Endothelial cell of umbilical vein (primary cell): ENCODE measurements at places on chromosomes 3 and 15.
A peak's percentile ranks its signal among the peaks of the same experiment; 100 is the strongest.

DNA sequence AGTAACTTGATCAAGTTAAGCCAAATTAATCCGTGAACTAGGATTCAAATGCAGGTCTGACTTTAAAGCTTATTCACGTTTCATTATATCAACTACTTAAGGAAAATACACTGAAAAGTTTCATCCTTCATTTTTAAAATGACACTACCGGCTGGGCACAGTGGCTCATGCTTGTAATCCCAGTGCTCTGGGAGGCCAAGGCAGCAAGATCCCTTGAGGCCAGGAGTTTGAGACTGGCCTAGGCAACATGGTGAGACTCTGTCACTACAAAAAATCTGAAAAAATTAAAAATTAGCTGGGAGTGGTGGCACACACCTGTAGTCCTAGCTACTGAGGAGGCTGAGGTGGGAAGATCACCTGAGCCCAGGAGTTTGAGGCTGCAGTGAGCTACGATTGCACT, 3.7 kb downstream of the RUBCN start:
- no peak for DNase-seq

DNA sequence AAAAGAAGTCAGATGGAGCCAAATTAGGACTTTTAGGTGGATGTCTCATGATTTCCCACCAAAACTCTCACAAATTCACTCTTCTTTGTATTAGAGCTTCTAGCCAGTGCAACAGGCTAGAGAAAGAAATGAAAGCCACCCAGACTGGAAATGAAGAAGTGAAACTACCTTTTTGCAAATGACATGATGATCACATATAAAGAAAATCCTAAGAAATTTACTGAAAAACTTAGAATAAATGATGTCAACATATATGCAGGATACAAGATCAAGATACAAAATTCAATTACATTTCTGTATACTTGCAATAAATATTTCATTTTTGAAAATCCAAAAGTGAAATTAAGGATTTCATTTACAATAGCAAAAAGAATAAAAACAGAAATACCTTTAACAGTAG, 110.8 kb downstream of the LRIG1 start:
- no peak for DNase-seq

DNA sequence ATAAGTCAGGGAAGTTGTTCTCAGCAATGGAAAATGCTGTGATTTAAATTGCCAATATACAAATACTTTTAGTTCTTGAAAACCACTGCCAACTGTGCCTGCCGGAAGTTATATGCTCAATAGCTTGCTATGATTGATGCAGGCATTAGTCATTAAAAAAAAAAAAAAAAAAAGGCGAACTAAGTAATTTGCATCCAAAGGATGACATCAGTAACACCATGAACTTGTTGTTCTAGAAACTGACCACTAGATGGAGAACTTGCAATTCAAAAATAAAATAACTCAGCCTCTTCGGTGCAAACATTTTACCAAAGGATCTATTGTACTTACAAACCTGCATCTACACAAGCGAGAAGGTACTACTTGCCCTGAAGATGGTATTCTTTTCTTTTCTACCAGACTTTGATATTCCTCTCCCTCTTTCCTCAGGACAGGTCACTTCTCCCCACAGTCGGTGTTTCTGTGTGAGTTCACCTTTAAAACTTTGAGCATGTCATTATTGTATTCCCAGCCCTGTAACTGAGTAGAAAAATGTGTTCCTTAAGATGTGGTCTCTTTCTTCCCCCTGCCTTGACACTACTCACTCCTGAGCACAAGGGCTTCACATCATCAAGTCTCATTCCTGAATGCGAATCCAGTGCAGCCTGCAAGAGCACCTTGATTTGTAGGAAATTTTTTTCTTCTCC, 115.0 kb upstream of the VEPH1 start:
- peak; percentile 66 for DNase-seq

DNA sequence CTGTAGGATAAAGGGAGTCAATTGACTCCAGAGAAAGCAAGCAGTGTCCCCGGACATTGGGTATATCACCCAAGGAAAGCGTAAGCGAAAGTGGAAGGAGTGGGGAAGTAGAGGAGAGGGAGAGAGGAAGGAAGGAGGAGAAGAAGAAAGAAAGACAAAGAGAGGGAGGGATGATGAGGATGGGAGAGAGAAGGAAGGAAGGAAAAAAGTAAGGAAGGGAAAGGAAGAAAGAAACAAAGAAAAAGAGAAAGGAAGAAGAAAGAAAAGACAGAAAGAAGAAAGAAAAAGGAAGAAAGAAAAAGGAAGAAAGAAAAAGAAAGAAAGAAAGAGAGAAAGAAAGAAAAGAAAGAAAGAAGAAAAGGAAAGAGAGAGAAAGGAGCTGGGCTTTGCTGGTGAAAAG, 839 bp downstream of the DNASE1L3 start:
- no peak for DNase-seq

GRCh38 chr15:26083896-26084295, 220.8 kb upstream of the ATP10A start:
- DNase-seq = no peak

DNA sequence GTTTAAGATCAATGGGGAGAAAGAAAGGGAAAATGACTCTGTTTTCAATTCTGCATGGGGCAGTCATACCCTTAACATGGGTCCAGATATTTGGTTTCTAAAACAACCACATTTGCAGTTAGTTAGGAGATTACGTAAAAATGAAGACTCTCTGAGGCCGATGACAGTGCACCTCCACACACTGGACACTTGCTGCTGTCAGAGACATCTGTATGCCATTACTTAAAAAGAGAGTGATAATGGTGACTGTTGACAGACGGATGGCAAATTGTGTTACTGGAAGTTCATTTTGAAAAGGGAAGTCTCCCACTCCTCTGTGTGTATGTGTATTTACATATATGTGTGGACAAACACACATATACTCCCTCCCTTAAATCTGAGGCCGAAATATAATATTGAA, 304.5 kb upstream of the SEMA6D start:
- no peak for DNase-seq

DNA sequence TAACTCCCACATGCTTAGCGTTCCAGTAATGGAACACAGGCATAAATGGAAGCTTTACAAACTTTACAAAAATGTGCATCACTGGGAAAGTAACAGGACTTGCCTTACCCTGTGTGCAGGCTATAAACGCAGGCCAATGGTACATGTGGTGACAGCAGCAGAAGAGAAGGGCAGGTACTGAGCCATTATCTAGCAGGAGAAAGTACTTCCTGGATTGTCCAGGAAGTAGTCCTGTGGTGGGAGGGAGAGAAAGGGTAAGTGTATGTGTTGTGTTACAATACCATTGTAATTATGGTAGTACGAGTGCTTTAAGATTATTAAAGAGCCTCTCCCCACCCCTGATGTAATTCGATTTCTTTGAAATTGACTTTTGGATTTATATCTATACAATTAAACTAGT, 5.3 kb downstream of the ATP1B3 start:
- DNase-seq = no peak

DNA sequence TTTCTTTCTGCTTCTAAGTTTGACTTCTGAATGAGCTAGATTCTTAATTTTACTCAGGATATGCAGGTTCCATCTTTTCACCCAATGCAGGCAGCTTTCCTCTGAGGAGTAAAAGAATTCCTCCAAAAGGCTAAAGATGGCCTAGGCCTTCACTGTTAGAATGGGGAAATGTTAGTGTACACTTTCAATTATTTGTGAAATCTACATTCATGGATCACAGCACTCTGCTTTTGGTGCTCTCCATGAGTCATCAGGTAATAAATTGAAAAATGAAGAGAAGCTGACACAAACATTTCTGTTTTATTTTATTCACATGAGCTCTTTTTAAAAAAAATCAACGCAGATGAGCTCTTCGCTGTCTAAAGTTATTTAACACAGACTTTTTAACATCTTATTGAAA, 502.5 kb upstream of the GOLIM4 start:
- DNase-seq = no peak

DNA sequence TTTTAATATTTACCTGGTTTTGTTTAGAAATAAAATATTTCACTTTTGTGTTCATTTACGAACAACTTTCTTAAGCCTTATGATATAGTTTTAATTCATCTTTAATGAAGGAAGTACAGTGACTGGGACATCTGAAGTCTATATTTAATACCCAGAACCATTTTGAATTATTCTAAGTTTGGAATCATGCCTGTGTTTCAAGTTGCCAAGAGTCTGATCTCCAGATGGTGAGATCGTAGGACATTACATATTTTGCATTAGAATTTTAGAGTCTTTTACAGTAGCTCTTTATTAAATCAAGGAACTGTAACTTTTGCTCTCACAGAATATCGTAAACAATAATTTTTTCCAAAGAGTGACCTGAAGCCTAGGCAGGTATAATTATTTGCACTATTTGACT, 420.7 kb downstream of the SI start:
- no peak for DNase-seq

DNA sequence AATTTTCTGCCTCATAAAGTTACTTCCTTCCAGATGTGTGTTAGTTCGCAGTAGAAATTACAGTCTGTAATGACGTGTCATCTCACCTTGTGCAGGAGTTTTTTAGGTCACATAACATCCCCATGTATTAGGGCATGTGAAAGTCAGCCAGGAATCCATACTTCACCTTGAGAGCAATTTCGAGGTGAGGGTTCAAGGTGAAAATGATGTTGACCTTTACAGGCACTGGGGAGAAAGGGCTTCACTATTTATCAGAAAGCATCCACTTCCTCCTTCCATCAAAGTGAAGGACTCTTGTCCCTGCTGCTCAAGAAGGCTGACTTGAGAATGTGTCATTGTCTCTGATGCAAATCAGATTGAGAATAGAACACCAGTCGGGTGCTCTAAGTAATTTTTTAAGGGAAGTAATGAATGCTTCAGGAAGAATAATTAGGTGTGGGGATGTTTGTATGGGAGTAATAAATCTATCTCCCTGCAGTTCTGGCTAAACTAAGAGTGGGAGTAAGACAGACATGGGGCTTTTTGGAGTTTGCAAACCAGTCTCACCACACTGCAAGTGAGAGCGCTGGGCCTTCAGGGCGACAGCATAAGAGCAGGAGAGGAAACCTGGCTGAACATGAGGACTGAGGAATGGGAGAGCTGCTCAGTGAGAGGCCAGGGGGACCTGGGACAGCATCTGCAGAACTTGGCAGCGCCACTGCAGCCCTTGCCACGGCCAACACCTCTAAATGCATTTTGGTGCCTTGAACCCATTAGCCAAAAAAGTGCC, 85.9 kb upstream of the IL12A start:
- no peak for DNase-seq

DNA sequence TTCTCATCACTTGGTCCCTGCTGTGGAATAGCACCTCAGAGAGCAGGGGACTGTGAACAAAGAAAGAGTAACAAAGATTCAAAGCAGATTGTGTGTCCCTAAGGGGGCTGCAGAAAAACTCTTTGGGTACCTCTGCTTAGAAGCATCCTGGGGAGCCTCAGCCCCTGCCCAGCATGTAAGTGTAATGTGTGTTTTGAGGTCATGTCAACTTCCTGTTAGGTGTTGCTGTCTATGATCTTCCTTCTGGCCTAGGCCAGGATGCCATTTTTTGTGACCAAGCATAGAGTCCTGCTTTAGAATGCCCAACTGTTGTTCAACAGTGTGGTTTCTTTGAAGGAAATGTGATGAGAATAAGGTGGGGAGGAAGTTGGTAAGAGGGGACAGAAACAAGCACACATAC, 77.1 kb upstream of the BCL6 start:
- DNase-seq = no peak

DNA sequence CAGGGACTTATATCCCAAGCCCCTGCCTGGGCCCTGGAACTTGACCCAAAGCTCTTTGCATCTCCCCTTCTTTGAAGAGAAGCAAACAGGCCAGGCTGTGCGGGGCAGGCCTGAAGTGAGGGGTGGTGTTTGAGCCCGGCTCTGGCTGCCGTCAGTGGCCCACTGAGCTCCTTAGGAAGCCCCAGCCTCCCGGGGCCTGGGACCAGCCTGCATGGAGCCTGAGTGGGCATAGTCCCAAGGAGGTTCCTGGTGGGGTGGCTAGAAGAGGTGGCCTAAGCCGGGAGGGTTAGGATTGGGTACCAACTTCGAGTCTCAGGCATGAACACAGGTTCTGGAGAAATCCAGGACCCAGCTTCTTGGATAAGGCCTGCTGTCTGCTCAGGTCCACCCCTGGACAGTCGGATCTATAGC, 6.4 kb downstream of the TMIE start:
- no peak for DNase-seq

DNA sequence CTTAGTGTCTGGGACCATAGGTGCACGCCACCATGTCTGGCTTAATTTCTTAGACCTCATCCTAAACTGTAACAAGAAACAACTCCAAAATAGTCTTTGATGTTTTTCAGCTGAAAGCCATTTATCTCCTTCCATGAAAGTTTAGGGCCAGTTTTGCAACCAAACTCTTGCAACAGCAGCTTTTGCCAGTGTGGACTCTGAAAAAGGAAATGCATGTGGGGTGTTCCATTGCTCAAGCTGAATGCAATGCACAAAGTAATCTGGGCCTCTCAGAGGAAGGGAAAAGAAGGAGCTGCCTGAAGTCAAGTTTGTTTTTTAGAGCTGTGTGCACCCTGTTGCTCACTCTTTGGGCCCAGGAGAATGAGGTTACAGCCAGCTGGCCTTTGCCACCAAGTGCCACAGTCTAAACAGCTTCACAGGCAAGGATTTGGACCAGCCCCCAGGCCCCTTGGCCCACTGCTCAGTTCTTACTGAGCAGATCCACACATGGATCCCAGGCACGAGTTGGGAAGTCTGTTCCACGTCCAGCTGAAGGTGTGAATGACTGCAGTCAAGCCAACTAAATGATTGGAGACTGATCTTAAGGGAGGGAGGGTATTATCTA, 212.3 kb upstream of the LRRFIP2 start:
- DNase-seq = no peak

DNA sequence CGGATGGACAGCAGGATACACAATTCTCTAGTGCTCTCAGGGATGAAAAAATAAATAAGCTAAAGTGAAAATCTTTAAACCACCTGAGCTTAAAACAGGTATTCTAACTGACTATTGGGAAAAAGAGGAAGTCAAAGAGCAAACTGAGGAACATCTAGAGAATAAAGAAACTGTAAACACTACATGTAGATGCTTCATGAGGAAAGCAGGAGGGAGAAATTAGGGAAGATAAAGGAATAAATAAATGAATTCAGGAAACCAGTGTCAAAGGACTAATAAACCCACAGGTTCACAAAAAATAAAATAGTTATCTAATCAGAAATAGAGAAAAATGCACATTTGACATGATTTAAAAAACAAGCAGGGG, 525 bp upstream of the MCCC1 start:
- no peak for DNase-seq

GRCh38 chr3:58120075-58120812, 90.5 kb downstream of the DNASE1L3 start:
- DNase-seq = peak; percentile 33

- DNase-seq = no peak
These were observed 3.7 kb downstream of the MEIS2 start for GRCh38 chr15:37096558-37097143.

- DNase-seq = peak; percentile 54
These were observed 47.5 kb upstream of the EPHB3 start for GRCh38 chr3:184514171-184514490.

GRCh38 chr3:159082519-159082918, 280.7 kb downstream of the MFSD1 start:
- peak; percentile 61 for DNase-seq

- DNase-seq = no peak
These were observed 110.6 kb upstream of the DCBLD2 start for GRCh38 chr3:99012051-99012450.
